ENCODE measurements at places on chromosomes 16 and 17.

DNA sequence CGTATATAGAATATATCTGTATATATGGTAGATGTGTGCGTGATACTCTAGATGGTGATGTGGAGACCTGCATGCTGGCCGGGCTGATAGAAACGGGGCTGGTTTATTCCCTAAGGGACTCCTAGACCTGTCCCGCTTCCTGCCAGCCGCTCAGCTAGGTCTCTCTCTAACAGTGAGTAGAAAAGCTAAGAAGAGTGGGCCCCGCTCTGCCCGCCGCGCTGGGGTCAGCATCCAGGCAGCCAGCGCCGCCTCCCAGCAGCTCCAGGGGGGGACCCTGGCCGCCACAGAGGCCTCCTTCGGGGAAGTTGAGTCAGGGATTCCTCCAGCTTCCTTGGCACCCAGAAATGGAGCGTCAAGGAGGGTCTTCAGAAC lies 9.4 kb downstream of the CYGB start:
- no peak for DNase-seq

- DNase-seq: no peak
Observed at GRCh38 chr17:12478311-12478710, 187.4 kb upstream of the MYOCD start.

DNA sequence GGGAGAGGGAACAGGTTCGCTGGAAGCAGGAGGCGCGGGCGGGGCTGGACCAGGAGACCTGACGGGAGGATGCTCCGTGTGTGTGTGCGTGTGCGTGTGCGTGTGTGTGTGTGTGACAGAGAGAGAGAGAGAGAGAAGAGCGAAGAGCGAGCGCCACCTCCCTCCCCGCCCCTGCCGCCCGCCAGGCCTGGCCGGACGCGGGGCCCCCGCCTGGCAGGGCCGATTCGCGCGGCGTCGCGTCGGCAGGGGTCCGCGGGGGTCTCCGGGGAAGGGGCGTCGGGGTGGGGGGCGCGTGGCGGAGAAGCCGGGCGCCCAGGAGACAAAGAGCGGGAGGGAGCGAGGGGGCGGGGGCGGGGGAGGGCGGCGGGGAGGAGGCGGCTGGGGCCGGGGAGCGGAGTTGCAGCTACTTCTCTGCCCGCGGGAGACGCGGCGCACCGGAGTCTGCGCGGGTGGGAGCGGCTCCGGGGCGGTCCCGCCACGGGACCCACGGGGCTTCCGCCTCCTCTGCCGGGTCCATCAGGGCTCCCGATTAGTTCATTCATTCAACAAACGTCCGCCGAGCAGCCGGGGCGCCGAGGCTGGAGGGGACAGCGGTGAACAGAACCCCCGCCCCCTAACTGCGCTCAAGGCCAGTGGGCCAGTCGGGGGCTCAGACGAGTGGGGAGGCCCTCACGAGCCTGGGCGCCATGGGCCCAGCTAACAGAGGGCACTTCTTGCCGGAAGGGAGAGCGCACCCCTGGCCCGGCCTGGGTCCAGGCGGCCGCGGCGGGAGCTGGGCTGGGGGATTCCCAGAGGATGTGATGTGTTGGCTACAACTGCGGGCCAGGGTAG lies at the start of gene SAMD14:
Gene SAMD14, minus strand, starts transcription at position 433 of the 831 bp plus-strand sequence. CDS start 5,201 bp downstream, outside the sequence.
- DNase-seq: no peak

DNA sequence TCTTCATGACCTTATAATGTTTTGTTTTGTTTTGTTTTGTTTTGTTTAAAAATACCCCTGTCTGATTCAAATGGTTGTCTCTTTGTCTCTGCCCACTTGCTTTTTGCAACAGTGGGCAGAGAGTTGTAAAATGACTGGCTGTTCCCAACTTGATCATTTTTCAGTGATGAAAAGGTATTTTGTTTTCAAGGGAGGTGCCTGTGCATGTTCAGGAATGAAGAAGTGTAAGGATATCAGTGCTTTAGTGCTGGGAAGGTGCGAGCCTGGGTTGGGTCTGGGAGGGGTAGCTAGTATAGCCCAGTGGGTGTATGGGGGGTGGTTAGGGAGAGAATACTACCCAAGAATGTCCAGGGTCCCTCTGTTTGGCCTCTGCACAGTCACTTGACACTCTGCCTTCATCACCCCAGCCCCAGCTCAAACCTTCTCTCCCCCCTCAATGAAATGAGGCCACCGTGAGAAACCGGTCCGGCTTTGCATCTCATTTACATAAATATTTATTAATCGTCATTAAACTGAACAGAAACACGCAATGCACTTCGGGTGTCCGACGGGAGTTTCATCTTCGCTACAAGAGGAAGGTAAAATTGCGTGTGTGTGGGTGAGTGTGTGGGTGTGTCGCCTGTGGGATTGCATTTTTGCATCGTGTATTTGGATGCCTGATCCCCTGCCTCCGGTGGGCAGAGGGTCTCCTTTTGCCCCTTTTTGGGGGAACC lies 4.3 kb downstream of the NEUROD2 start:
- no peak for DNase-seq

DNA sequence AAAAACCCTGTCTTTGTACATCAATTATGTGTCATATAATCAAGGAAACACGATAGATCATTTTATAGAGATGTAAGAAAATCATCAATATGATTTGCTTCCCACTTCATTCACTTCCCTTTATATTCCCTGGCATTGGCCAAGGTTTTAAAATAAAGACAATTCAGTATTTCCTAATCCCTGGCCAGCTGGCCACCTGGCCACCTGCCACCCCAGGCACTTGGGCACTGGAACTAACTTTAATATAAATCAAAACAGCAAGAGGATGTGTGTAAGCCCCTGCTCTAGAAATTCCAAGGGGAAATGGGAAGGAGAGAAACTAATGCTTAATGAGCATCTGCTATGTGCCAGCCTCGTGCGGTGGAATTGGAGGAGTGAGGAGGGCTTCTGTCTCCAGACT lies 58.6 kb upstream of the TOB1 start:
- DNase-seq: no peak

DNA sequence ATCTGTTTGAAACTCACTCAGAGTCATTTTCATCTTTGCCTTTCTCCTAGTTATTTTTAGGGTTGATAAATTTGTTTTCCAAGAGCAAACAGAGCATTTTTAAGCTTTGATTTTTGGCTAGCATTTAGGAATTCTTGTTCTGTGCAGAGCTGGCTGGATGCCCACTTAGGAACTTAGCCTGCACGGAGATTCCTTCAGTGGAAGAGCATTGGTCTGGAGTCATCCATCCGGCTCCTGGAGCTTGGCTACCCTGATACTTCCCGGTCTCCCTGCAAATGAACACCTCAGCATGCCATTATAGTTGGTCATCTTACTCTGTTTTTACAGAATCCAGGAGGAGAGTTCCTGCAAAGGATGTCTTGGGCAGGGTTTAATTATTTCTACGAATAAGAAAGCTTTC lies 57.1 kb downstream of the SPECC1 start:
- peak; percentile 71 for DNase-seq

- DNase-seq: peak; percentile 84
Observed at GRCh38 chr17:40553694-40554534, 11.4 kb downstream of the CCR7 start.

DNA sequence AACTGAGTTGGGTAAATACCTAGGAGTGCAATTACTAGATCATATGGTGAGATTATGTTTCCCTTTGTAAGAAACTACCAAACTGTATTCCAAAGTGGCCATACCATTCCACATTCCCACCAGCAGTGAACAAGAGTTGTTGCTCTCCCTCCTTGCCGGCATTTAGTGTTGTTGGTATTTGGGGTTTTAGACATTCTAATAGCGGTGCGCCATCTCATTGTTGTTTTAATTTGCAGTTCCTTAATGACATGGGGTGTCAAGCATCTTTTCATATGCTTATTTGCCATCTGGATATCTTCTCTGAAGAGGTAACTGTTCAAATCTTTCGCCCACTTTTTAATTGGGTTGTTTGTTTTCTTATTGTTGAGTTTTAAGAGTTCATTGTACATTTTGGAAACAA lies 164.2 kb upstream of the LHX1 start:
- no peak for DNase-seq
